ENCODE measurements at places on chromosomes 1 and 21.

DNA sequence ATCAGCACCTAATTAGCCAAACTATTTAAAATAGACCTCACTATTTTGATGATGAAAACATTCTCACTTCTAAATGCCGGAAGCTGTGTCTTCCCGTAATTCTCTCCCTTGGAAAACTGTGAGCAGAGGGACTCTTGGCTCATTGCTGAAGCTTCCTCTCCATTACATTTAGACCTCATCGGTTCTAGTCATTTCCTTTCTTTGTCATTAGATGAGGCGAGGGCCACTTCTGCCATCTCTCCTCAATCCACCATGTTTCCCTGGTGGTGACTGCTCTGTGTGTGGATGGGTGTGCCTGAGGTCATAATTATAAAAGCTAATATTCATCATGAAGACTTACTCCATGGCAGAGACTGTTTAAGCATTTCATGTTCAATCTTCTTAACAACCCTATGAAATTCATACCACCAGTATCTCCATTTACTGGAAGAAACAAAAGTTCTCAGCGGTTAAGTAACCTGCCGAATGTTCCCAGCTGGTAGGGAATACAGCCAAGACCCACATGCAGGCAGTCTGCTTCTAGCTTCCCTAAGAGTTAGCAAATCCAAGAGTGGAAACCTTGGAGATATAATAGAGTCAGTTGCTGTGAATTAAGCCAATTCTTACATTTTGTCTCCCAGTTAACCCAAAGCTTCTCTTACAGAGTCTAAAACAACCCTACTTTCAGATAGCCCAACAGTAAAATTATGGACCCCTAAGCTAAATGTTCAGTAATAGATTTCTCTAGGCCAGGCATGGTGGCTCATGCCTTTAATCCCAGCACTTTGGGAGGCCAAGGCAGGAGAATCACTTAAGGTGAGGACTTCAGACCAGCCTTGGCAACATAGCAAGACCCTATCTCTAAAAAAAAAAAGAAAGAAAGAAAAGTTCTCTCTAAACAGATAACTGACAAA lies 156.2 kb downstream of the ZBTB18 start:
- H3K4me1 ChIP-seq: no peaks in the 10 kb centered on the region
- no peaks in the 10 kb centered on the region for H3K36me3 ChIP-seq
- no peak overlapping the region for H3K4me3 ChIP-seq
- H3K27ac ChIP-seq: no peak overlapping the region
- H3K27me3 ChIP-seq: no peaks in the 10 kb centered on the region

- no peaks in the 10 kb centered on the region for H3K27me3 ChIP-seq
- no peak overlapping the region for H3K27ac ChIP-seq
- no peak for DNase-seq
- no peaks in the 10 kb centered on the region for H3K4me1 ChIP-seq
- H3K4me3 ChIP-seq: no peak overlapping the region
- H3K36me3 ChIP-seq: no peaks in the 10 kb centered on the region
Measured at GRCh38 chr1:84360316-84360715, 38.0 kb upstream of the DNASE2B start.

DNA sequence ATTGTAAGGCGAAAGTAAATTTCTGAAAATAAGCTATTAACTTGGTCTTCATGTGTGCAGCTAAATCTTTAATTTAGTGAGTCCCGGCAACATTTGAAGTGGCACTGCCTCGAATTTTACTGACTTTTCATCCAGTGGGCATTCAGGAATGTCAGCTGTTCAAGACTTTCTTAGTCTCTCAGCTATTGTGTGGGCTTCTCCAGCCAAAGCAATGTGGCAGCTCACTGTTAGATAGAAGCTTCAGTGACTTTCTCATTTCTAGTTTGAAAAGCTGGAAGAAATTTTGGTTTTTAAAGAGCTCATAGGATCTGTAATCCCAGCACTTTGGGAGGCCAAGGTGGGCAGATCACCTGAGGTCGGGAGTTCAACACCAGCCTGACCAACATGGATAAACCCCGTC lies 44.3 kb upstream of the FAM89A start:
- H3K4me1 ChIP-seq: no peaks in the 10 kb centered on the region
- H3K27me3 ChIP-seq: no peaks in the 10 kb centered on the region
- H3K36me3 ChIP-seq: no peaks in the 10 kb centered on the region
- no peak overlapping the region for H3K27ac ChIP-seq

DNA sequence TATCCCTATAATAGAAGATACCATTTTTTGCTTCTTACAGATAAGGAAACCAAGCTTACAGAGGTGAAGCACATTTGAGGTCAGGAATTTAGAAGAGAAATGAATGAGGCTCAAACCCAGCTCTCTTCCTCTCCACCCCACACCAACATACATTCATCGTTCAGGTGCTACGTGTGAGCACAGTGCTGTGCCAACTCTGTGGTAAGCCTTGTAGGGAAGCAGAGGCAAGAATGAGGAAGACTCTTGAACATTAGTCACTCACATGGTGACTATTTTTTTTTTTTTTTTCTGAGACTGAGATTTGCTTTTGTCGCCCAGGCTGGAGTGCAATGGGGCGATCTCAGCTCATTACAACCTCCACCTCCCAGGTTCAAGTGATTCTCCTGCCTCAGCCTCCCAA lies 314.0 kb downstream of the NTNG1 start:
- no peaks in the 10 kb centered on the region for H3K4me1 ChIP-seq
- H3K4me3 ChIP-seq: no peak overlapping the region
- no peak overlapping the region for H3K27ac ChIP-seq
- no peaks in the 10 kb centered on the region for H3K36me3 ChIP-seq
- no peaks in the 10 kb centered on the region for H3K27me3 ChIP-seq

DNA sequence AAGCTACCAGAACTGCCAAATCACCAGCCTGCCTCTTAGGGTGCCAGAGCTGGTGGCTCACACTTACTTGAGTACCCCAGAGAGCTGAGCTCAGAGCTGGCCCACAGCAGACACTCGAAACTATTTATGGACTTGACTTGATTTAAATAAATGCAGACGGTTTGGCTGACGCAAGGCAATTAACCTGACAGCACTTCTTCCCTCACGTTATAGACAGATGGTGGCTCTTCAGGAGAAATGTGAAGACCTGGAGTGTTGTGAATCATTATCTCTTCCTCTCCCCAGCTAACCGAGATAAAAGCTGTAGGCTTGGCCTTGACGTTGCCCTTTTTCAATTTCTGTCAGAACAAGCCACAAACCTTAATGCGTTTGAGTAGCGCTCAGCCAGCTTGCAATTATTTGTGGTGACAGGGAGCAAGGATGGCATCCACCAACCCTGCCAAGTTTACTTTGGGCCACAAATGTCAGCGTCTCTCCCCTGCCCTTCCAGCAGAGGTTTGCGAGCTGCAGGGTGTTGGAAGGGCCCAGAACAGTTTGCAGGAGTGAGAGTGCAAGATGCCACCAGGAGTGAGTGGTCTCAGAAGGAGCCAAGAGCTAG lies 34.0 kb upstream of the BCAR3 start:
- no peaks in the 10 kb centered on the region for H3K36me3 ChIP-seq
- peaks cover 3% of the 10 kb centered on the region for H3K4me1 ChIP-seq
- no peaks in the 10 kb centered on the region for H3K27me3 ChIP-seq

GRCh38 chr1:180003026-180003695 lies 48.6 kb downstream of the CEP350 start:
- no peak overlapping the region for H3K4me3 ChIP-seq
- no peak for DNase-seq
- no peaks in the 10 kb centered on the region for H3K27me3 ChIP-seq
- no peaks in the 10 kb centered on the region for H3K4me1 ChIP-seq

DNA sequence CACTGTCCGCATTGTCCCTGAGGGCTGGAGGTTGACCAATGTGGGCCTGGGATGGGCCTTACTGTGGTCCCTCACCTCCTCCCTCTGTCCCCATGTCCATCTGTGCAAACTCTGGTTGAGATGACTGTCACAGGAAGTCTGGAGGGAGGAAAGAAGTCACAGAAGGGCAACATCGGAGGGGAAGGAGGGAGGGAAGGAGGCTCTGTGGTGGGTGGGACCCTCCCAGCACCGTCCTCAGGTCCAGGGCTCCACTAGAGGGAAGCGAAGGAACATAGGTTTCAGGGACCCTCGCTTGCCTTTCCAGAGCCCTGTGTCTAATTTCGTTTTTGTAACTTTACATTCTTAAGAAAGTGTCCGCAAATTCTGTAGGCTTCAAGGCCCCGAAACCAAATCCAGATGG lies 111.3 kb upstream of the SLC44A3 start:
- DNase-seq: no peak
- H3K4me3 ChIP-seq: no peak overlapping the region
- no peak overlapping the region for H3K27ac ChIP-seq

GRCh38 chr1:199767700-199768099 lies 259.8 kb upstream of the NR5A2 start:
- no peaks in the 10 kb centered on the region for H3K27me3 ChIP-seq
- DNase-seq: no peak
- H3K4me1 ChIP-seq: no peaks in the 10 kb centered on the region
- H3K27ac ChIP-seq: no peak overlapping the region
- H3K36me3 ChIP-seq: no peaks in the 10 kb centered on the region

DNA sequence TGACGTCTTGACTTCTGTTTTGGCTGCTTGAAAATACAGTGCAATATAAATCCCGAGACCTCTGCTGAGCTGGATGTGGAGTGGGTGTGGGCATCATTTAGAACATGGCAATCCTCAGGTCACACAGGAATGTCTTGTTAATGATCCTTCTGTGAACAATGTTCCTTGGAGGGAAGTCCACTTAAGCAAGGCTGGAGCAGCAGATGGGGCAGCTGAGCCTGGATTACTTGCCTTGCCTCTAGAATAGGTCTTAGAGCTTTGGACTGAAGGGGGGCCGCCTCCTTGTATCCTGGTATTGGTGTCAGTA lies 926 bp upstream of the SCMH1 start:
- no peak for DNase-seq
- no peaks in the 10 kb centered on the region for H3K27me3 ChIP-seq
- H3K36me3 ChIP-seq: no peaks in the 10 kb centered on the region
- H3K4me3 ChIP-seq: peak overlapping the region; percentile 95

DNA sequence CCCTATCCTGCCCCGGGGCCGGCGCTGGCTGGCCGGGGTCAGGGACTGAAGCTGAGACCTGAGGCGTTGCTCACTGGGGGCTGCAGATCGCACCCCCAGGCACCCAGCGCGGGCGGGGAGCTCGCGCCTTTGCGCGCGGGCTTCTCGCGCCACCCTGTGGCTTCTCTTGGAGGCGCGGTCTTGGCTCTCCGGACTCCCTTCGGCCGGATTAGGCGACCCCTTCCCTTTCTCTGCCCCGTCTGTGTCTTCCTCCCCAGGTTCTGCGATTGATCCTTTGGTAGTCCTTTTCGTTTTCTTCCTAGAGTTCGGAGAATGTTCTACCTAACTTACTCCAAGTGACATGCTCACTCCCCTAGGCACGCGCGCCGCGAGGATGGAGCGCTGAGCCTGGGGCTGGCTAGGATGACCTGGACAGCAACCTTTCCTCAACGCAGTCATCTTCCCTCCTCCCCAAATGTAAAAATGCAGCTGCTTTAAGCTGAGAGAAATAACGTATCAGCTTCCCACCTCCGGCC lies 495 bp upstream of the NTRK1 start:
- H3K27me3 ChIP-seq: peaks cover 26% of the 10 kb centered on the region
- DNase-seq: no peak
- H3K4me3 ChIP-seq: peak overlapping the region; percentile 26
- no peaks in the 10 kb centered on the region for H3K36me3 ChIP-seq
- no peak overlapping the region for H3K27ac ChIP-seq
- H3K4me1 ChIP-seq: peaks cover 28% of the 10 kb centered on the region

DNA sequence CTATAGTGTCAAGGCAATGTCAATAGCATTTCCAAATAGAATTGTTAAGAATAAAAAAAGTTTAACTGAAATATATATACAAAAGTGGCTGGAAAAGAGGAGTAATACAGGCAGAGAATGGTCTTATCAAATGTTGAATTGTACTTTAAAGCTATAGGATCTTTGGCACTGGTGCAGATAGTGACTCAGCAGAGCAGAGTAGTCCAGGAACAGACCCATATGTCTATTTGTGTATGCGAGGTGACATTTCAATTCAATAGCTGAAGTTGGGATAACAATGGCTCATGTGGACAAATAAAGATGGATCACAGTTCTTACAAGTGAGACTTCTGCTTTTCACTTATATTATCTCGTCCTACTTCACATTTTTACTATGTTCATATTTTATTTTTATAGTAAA lies 543.0 kb upstream of the B3GALT2 start:
- no peaks in the 10 kb centered on the region for H3K36me3 ChIP-seq
- H3K27ac ChIP-seq: no peak overlapping the region
- no peak overlapping the region for H3K4me3 ChIP-seq
- H3K27me3 ChIP-seq: no peaks in the 10 kb centered on the region

GRCh38 chr1:6321205-6321604 lies 60.3 kb upstream of the GPR153 start:
- peaks cover 35% of the 10 kb centered on the region for H3K4me1 ChIP-seq
- no peaks in the 10 kb centered on the region for H3K27me3 ChIP-seq
- no peak for DNase-seq
- H3K36me3 ChIP-seq: no peaks in the 10 kb centered on the region
- no peak overlapping the region for H3K27ac ChIP-seq

DNA sequence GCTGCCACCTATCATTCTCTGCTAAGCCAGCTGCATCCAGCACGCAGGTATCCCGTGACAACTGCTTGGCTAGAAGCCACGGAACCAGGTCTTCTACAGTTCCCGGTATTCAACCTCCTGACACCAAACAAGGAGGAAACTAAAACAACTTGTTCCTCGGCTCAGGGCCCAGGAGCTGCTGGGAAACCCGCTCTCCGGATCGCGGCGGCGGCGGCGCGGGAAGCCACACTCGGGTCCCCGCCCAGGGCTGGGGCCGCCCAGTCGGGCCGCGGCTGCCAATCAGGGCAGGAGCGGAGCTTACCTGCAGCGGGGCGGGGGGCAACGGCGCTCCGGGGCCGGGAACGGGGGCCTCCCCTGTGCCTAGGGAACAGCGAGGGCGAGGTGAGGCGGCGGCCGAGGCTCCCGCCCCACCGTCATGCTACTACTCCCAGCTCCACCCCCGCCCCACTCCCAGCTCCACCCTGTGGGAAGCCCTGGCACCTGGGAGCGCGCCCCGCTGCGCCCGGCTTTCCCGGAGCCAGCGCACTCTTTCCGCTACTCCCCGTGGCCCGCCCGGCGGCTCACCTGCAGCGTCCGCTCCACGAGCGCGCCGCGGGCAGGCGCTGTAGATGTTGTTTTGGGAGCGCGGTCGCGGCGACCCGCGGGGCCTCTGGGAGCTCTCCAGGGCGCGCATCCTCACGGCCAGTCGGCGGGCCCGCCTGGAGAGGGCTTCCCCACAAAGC lies 12.1 kb downstream of the IL24 start:
- peak overlapping the region; percentile 42 for H3K4me3 ChIP-seq
- peak overlapping the region; percentile 69 for H3K27ac ChIP-seq
- no peak for DNase-seq
- peaks cover 26% of the 10 kb centered on the region for H3K27me3 ChIP-seq
- no peaks in the 10 kb centered on the region for H3K36me3 ChIP-seq
- H3K4me1 ChIP-seq: peaks cover 11% of the 10 kb centered on the region

Data from esophagus squamous epithelium (tissue), 5 donors.